HuH-7 (cell line): ENCODE measurements at places on chromosomes 2 and 18.

DNA sequence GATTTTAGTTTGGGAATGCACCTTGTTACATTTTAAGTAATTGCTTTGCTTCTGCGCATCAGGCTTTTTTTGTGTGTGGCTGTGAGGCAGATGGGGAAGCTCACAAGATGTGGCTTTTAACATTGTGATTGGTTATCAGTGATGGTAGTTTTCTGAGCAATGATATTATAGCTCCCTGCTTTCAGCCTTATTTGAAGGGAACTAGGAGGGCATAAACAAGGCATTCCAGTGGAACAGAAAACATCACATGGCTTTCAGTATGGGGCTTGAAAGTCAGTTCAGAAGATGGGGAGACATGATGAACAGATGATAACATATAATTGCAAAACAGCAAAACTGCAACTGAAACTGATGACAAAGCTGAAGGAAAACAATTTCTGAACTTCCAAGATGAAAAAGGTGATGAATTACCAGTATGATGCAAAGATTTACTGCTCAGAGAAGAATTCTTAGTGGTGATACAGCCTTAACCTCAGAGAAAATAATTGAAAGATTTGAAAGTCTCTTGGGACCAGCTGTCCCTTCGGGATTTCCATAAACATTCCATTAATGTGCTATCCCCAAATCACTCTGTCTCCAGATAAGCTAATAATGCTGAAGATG, 439.7 kb downstream of the RND3 start:
- no peak for DNase-seq

- DNase-seq, result no peak
These were observed 8.0 kb downstream of the GNLY start for GRCh38 chr2:85702172-85702571.

DNA sequence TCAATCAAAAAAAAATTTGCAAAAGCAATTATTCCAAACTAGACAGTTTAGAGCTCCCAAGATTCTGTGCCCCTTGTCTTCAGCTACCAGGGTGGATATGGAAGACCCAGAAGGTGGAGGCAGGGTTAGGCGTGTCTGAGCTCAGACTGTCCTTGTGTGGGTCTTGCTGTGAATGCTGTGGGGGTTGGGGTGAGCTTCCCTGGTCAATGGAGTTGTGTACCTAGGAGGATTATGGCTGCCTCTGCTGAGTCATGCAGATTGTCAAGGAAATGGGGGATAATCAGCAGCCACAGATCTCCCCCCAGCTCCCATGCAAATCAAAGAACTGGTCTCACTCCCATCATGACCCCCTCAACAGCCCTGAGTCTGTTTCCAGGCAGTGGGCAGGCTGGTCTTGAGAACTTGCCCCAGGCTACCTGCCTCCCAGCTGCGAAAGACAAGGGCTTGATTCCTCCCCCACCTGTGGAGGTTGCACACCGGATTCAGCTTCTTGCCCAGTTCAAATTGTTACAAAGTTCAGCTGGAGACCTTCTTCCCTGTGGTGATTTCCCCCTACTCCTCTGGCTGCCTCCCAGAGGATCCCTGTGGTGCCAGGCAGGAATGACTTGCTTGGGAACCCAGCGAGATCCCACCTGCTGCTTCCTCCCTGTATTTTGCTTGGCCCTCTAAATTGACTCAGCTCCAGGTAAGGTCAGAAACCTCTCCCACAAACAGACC, 77.0 kb downstream of the RAD51AP2 start:
- DNase-seq, result no peak

DNA sequence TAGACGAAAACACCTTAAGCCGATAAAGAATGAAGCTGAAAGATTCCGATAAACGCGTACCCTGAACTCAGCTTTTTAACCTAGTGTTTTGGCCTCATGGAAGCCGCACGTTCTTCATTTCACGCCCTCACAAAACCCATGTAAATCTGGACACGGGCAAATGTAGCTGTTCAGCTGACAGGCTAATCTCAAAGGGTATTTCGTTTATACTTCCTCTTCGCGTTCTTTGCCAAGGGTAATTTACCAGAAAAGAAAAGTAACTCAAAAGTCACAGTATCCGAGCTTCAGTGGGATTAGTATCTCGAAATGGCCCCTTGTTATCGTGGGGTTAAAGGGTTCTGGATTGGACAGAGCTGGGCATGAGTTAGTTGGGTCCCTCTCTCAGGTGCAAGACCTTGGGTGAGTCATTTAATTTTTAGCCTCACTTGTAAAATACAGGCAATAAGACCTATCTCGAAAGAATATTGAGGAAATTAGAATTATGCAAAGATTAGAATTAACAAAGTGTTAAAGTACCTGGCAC, 22.0 kb upstream of the STPG4 start:
- DNase-seq, result no peak

DNA sequence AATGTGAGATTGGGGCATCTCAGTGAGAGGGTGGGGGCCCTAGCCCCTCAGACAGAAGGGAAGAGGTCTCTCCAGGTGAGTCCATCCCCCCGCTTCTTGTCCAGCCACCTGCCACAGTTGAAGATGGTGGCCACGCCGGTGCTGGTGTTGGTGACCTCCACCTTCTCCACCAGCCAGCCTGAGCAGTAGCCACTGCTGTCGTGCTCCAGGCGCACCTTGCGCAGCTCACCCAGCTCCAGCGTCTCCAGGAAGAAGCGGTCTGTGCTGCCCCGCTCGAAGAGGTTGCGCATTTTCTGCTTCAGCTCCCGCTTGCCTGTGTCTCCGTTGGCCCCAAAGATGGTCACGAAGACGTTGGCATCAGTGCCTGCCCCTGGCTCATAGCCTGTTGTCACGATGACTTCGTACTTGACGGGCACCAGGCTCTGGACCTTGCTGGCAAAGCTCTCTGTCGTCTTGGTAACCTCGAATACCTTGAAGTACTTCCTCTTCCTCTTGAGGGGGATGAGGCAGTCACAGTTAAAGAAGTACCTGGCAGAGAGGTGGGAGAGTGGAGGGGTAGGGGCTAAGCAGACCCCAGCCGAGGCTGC, 179.5 kb downstream of the LOXHD1 start:
- no peak for DNase-seq

DNA sequence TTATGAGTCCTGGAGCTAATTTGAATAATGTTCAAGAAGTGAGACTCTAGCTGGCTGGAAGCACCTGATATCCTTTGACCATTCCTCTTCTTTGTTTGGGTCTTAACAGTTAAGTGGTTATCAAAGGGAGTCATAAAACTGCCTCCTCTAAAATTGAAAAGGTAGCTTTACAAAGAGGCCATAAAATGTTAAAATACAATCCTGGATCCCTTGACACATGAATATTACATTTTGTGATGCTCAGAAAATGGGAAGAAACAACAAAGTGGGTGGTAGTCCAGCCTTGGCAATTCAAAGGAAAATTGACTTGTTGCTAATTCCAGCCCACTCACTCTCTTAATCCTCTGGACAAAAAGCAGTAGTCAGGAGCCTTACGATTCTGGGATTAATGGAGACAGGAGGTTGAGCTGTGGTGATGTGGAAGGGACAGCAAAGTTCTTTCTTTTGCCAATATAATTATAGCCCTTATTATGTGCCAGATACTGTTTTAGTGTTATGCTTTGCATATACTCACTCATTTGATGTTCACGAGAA, 339.2 kb downstream of the PDE11A start:
- no peak for DNase-seq
